ENCODE measurements at places on chromosomes 12 and 14. TPM values are rescaled to one million over a fixed set of nuclear protein-coding genes. Genes with fewer than 3 reads are reported as not detected.

CDKN3 gene
- total RNA-seq = 77.2 TPM

P2RX2 gene
- total RNA-seq = not detected

LPAR5 gene
- 0.53 TPM for total RNA-seq

OVCH1 gene
- total RNA-seq = not detected

C1QL4 gene
- total RNA-seq = 8.0 TPM

SYCP3 gene
- total RNA-seq = 0.13 TPM

CMA1 gene
- total RNA-seq = not detected

HOXC12 gene
- total RNA-seq = not detected

LHX5 gene
- total RNA-seq = not detected

AMDHD1 gene
- 2.3 TPM for total RNA-seq

CLEC2A gene
- not detected for total RNA-seq

LALBA gene
- not detected for total RNA-seq

FSCB gene
- not detected for total RNA-seq

KLRF1 gene
- total RNA-seq = not detected

PRB2 gene
- not detected for total RNA-seq

CCDC38 gene
- total RNA-seq = 0.09 TPM

IL22 gene
- not detected for total RNA-seq

FAM90A1 gene
- total RNA-seq = 0.16 TPM

SERPINA12 gene
- total RNA-seq = not detected

TSHR gene
- total RNA-seq = not detected

NEDD1 gene
- total RNA-seq = 14.0 TPM

BRAP gene
- 12.1 TPM for total RNA-seq

SELPLG gene
- 0.79 TPM for total RNA-seq

HHIPL1 gene
- 0.28 TPM for total RNA-seq
